ENCODE measurements at places on chromosomes 13 and 19.

DNA sequence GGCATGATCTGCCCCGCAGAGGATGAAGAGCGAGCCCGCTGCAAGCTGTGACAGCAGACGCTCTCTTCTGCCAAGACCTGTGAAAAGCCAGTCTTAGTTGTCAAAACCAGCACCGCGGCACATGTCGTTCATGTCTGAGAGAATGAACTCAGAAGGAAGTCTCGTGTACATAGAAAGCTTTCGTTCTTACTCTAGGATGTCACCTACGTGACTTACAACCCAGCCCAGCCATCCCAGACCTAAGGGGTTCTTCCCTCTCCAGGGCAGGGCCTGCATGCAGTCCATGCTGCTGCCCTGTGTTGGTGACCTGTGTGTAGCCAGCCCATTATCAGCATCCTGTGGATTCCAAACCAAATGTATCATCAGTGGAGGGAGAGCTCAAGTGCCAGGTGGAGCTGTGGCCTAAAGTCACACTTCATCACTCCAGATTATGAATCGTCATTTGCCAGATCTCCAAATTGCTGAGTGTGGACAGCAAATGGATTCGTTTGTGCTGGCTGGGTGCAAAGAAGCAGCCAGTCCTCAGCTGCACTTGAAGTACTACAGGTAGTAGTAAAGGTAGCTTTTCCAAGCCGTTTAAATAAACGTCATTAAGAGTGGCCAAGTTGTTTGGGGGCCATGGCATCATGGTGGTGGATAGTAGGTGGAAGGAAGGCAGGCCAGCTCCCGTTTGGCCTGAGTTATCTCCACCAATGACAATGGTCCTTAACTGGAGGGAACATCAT, 73.9 kb upstream of the GPR183 start:
- no peak for DNase-seq

DNA sequence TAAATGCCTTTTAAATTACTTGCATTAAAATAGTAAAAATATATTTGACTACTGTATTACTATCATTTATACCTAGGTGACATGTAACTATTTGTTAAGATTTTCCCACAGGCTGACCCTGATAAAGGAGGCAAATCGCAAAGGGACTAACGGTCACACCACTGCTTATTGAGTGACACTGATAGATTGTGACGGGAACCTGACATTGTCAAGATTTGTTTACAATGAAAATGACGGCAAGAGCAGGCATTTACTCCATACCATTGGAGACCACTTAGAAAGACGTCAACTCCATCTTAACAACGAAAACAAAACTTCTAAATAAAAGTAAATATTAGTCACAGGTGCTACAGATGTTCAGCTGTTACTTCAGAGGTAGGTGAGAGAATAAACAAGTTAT, 289.0 kb downstream of the DACH1 start:
- no peak for DNase-seq

DNA sequence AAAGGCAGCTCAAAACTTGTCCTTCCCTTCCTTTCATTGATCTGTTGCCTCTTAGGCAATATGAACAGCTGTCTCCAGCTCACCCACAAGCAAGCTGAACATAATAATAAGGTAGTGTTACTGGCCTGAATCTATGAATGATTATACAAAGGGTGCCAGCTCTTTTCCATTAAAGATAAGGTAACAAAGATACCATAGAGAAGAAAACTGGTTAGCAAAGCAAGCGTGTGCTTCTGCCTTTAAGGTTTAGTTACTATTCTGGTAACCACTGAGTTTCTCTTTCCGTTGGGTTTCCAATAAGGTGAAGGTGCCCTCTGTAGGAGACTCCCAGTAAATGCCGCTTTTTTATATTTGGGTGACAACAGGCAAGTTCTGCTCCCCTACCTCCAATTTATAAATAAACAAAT, 12.1 kb upstream of the DACH1 start:
- no peak for DNase-seq

DNA sequence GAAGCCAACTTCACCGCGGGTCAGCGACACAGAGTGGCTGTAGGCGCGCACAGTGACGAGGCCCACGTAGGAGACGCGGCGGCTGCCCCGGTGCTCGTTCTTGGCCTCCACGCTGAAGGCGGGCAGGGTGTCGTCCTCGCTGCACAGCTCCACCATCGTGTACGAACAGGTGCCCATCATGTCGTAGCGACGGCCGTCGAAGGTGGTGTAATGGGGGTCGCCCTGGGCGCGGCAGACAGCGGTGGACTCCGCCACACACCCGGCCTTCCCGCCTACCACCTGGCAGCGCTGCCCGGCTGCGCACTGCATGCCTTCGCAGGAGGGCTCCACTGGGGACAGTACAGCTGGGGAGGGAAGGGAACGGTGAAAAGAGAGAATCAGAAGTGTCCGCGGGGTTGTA, 10.0 kb downstream of the FCGBP start:
- no peak for DNase-seq

DNA sequence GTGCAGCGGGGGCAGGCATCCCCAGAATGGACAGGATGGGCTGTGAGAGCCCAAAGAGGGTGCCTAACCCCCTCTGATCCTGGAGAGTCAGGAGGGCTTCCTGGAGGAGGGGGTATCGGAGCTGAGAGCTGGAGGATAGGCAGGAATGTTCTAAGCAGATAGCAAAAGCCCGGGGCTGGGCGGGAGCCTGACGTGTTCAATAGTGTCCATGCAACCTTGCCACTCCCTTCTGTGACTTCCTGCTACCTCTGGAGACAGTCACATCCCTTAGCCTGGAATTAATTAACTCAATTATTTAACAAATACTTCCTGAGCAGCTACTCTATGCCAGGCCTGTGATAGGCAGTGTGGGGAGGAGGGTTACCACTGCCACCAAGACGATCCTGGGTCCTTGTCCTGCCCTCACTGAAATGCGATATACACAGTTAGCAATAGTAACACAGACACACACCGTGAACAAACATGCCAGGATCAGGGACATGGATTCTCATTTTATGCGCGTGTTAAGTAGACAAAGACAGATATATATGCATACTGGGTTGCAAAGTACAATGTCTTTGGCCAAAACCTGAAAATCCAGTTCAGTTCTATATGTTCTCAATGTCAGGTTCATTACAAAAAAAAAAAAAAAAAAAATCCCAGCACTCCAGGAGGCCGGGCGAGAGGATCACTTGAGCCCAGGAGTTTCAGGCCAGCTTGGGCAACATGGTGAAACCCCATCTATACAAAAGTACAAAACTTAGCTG, 10.7 kb downstream of the AP2S1 start:
- DNase-seq = no peak

- DNase-seq = no peak
Measured at GRCh38 chr13:102401265-102401664, 583 bp downstream of the FGF14 start.

All from HS-27A (cell line).